DMS153 (cell line): ENCODE measurements at places on chromosomes 7 and 10.

GRCh38 chr7:80210400-80210799 lies 75.8 kb downstream of the GNAI1 start:
- DNase-seq: peak; percentile 29

GRCh38 chr7:156545979-156546378 lies 94.6 kb upstream of the RNF32 start:
- DNase-seq: peak; percentile 38

DNA sequence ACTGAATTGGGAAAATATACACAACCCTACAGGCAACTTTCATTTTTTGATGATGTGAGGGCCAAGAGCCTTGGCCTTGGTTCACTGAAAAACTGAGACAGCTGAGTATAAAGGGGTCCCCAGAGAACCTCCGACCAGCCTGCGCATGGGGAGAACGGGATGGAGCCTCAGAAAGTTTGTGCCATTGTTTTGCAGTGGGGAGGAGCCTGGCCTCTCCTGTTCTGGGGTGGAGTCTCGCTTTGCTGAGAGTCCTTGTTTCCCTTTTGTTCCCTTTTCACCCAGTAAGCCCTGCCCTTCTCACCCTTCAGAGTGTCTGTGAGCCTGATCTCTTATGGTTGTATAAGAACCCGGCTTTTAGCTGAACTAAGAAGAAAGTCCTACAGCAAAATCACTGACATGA lies 193.2 kb upstream of the AKR1E2 start:
- DNase-seq: no peak

DNA sequence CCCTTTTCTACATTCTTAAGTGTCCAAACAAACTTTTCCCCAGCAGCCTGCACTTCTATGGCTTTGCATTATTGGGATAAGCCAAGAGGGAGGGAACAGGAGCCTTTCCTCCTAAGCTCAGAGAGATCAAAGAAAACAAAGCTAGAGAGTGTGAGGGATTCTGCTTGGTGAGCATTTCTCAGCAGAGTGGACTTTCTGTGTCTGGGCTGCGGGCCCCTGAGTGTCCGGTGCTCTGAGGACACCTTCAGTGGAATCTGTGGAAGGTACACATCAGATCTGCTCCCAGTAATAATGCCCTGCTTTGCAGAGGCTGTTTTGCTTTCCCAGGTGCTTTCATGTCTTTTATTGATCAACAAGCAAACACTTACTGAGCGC lies 50.2 kb downstream of the KCNMA1 start:
- DNase-seq: no peak

DNA sequence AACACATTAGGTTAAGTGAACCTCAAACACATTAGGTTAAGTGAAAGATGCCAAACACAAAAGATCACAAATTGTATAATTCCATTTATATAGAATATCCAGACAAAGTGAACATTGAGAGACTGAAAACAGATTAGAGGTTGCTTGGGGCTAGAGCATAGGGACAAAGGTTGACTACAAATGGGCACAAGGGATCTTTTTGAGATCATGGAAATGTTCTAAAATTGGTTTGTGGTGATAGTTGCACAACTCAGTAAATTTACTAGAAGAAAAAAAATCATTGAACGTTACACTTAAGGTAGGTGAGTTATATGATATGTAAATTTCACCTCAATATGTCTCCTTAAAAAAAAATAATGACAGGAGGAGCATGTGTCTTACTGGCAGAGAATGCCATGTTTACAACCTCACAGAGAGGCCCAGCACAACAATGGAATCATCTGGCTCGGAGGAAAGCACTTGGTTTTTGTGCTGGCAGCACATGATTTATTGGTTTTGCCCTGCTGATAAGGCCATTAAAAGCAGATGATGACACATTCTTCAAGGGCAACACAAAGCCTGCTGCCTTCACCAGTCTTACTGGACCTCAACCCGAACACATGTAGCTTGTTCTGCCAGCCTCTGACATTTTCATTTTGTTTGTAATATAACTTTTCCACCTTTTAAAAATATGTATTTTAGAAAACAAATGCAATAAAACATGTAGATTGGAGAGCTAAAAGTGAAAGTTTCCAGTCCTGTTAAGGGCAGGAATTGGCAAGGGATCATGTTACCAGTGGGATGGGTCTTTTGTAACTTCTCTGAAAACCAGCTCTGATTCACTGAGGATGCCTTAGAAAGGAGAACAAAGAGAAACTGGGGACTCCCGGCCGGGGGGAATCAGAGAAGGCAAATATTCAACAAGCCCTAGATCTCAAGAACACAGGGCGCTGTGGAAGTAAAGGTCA lies 11.9 kb upstream of the LMOD2 start:
- peak; percentile 88 for DNase-seq

- no peak for DNase-seq
Measured at GRCh38 chr7:159119026-159119741, 25.5 kb downstream of the VIPR2 start.

GRCh38 chr7:89798599-89798996 lies 355.7 kb upstream of the STEAP1 start:
- no peak for DNase-seq

DNA sequence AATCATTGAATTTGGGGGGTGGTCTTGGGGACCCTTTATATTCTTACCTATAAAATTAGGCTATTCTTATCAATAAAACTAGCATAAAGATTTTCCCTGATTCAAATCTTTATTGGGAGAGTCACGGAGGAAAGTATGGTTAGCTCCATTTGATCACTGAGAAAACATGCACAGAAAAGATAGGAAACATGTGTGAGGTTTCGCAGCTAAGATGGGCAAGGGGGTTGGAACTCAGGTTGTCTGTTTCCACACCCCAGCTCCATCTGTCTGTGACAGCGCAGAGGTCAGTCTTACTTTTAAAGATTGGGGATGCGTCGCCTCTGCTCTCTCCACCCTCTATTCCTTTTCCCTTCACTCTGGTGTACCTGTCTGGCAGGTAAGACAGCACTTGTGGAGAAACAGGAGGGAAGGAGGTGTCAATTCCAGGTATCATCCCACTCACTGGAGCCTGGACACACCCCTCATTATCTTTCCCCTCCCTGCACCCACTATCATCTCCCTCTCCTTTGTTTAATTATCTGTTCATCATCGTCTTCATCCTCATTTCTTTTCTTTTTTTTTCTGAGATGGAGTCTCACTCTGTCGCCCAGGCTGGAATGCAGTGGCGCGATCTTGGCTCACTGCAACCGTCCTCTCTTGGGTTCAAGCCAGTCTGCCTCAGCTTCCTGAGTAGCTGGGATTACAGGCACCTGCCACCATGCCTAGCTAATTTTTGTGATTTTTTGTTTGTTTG lies 2.4 kb upstream of the DENND10 start:
- DNase-seq: no peak
